ENCODE measurements at places on chromosomes 4 and X.
A peak's percentile ranks its signal among the peaks of the same experiment; 100 is the strongest.

DNA sequence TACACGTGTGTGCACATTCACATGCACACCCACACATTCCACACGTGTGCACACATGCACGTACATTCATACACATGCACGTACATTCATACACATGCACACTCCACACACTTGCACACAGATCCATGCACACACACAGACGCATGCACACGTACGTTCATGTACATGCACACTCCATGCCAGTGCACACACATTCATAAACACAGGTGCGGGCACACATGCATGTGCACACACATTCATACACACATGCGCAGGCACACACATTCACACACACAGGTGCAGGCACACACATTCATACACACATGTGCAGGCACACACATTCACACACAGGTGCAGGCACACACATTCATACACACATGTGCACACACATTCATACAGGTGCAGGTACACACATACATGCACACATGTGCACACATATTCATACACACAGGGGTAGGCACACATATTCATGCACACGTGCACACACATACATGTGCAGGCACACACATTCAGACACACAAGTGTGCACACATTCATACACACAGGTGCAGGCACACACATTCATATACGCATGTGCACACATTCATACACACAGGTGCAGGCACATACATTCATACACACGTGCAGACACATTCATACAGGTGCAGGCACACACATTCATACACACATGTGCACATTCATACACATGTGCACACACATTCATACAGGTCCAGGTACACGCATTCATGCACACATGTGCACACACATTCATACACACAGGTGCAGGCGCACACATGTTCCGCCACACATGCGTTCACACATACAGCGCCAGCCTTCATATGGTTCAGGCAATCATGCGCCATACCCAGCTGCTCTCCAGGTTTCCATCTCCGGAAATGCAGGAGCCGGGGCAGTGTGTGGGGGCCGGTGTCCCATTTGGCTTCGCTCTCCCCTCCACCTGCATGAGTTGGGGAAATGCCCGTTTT, 124.8 kb downstream of the HMX1 start:
- DNase-seq: no peak

- DNase-seq: no peak
These were observed 9.2 kb upstream of the GPC3 start for GRCh38 chrX:133994576-133994975.

GRCh38 chr4:36676139-36677050, 395.0 kb downstream of the DTHD1 start:
- no peak for DNase-seq

DNA sequence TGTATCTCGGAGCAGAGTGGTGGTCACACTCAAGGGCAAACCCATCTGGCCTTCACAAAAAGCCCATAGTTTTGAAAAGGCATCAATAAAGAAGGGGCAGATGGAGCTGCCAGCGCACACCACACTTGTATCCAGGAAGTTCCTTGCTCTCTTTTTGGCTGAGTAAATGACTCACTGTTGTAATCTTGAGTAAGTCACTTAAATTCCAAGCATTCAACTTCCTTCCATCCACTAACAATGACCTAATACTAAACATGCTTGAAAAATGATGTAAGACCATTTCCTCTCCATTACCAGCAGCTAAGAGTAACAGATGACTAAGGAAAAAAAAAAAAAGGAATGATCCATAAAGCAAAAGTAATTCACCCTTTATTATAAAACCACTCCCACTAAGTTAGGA, 32.4 kb upstream of the MYOZ2 start:
- DNase-seq: no peak

DNA sequence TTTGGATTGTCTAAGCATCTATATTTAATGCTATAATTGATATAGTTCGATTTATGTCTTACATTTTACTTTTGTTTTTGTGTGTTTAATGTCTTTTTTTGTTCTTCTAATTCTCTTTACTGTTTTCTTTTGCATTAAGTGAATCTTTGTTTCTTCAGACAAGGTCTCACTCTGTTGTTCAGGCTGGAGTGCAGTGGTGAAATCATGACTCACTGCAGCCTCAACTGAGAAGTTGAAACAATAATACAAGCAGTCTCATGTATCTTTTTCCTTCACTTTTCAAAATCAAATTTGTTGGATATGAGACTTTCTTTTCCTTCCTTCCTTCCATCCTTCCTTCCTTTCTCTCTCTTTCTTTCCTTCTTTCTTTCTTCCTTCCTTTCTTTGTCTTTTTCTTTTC, 1401.6 kb downstream of the ADGRL3 start:
- DNase-seq: no peak

GRCh38 chr4:95637043-95637600, 88.3 kb upstream of the UNC5C start:
- DNase-seq: peak; percentile 66

DNA sequence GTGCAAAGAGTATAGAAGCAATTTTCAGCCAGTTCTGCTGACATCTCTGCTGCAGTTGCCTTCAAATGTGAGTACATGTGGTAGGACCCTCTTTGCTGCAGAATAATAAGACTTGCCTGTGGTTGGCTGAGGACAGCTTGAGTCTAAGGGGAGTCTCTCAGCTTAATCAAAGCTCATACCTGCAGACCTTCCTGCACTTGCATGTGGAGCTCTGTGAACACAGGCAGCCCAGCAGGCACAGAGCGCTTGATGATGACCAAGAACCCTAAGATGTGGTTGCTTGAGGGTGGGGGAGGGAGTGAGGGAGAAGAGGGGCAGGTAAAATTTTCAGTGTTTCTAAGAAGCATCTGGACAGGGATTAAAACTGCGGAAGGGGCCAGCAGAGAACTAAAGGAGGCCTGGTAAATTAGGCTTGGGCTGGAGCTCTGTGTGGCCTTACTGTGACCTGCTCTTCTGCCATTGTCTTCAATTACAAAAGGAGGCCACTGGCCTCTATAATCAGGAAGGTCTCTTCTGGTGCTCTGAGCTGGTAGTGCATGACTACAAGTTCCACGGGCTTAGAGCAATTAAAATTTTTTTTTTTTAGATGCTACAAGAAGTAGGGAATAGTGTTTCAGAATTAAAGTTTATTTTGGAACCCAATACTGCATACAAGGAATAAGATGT, 59.9 kb upstream of the CHRNA9 start:
- DNase-seq: no peak

- DNase-seq: no peak
These were observed 67.8 kb downstream of the GATB start for GRCh38 chr4:151692821-151693673.

GRCh38 chr4:172688534-172688933, 480.1 kb upstream of the GALNT7 start:
- peak; percentile 31 for DNase-seq

DNA sequence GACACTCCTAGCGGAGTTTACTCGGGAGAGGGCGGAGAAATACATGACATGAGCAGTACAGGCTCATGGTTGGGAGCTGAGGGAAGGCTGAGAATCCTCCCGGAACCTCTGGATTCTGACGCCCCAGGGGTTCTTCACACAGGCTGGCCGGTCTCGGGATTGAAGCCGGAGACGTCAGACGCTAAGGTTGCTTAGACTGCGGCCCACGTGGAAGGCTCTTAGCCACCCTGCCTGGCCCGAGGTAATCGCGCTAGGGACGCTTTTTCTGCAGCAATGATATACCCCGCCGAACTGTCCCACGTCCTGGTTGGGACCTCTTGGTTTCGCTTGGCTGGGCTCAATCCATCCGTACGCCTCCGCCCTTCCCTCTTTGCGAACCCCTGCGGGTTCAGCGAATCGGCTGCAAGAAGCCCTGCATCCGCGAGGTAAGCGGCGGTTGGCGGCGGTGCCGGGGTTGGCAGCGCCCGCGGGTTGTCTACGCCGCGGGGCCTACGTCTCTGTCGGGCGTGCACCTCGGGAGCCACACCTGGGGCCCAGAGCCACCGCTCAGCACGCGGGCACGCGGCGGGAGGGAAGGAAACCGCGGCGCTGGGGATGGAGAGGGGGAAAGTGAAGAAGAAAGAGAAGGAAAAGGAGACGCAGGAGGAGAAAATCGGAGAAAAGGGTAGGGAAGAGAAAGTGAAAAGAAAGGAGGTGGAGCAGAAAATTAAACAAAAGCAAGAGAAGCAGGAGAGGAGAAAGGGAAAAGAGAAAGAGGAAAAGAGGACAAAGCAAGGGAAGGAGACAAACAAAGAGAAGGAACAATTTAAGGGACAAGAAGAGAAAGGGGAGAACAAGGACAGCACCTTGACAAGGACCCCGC, at the start of gene ARL9:
Gene ARL9, plus strand, starts transcription at position 523 of the 862 bp plus-strand sequence. Its CDS starts 72 bp downstream, at position 595.
- peak; percentile 66 for DNase-seq

DNA sequence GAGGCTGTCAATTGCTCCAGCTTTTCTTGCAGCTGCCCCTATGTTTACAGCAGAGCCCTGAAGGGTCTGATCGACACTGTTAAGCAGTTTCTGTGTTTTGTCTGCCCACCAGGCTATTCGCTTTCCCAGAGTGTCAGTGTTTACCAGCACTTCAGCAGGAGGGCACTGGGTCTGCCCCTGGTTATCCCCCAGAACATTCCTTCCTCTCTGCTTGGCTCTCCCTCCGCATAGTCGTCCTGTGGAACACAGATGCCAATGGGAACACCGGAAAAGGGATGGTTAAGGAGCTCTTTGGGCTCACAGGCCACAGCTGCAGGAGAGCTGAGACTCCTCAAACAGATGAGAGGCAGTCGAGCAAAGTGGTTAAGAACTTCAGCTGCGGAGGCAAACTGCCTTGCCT, 71.3 kb upstream of the FBXW7 start:
- DNase-seq: no peak

DNA sequence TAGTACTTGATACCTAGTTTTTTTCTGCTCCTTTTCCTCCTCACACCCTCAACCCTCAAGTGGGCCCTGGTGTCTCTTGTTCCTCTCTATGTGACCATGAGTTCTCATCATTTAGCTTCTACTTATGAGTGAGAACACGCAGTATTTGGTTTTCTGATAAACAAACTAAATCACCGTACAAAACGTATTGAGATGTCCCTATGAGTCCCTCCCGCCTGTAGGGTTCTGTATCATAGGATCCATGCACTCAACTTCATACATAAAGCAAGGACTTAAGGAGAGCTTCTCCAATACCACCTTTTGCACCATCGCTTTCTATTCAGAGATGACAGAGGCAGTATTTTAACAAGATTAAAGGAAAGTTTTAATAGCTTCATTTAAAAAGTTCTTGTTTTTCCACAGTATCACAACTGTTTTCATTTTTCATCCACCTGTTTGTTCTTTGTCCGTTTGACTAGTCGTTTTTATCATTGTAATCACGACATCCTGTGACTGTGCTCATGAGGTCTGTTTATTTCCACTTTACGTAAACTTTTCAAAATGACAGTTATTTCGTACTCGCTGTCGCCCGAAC, 457 bp upstream of the RAB9A start:
- DNase-seq: no peak

DNA sequence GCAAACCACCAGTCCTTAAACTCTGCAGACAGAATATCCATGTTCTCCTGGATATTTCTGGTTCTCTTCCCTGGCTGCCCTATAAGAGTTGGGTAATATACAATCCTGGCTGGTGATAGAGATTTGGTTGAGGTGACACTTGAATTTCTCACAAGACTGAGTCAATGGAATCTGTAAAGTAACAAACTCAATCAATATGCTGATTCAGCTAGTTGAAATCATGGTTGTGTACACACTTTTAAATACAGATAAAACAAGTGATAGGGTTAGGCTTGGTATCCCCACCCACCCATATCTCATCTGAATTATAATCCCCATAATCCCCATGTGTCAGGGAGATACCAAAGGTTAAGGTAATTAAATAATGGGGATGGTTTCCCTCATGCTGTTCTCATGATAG, 349.2 kb upstream of the MAD2L1 start:
- DNase-seq: no peak

DNA sequence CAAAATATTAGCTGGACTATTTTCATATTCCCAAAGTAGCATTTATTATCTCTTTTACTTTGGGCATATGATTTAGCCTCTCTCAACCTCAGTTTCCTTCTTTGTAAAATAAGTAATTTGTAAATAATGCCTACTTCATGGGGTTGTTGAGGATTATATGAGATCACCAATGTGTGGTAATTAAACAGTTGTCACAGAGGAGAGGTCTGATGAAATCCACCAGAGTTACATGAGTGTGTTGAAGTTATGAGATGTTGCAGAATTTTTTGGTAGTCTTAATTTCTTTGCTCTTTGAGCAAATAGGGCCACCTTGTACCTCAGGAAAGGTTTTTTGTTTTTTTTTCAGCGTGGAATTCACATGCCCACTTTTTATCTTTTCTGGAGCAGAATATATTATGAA, 1.4 kb downstream of the COX7B start:
- no peak for DNase-seq

DNA sequence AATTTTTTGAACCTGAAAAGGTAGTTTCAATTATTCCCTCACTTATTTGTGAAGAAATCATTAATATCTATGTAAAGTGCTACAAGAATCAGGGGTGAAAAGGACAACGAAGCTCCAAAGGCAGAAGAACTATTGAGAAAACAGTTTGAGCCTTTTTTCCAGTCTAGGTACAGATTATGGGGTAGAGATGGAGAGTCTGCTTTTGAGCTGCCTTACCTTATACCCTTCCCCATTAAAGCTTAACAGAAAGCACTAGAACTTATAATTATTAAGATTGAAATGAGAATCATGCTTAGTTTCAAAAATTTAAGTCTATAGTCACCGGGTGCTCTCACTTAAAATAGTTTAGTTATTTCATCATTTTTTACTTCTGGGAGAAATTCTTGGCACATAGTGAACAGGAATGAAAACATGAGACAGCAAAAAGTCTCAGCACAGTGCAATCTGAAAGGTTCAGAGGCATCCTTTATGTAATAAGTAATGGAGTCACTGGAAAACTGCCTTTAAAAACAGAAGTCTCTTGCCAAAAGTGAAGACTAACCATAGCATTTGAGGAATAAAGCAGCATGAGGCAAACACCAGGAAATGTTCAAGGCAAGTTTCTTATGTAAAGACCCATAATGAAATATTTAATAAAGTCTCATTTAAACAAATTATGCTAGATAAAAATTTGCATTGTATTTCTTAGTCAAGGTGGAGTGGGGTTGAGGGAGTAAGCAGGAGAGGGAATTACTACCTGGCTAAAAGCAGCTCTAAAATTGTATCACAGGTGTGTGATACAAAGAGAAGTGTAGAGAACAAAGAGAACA, 5.1 kb upstream of the DCLK2 start:
- no peak for DNase-seq

DNA sequence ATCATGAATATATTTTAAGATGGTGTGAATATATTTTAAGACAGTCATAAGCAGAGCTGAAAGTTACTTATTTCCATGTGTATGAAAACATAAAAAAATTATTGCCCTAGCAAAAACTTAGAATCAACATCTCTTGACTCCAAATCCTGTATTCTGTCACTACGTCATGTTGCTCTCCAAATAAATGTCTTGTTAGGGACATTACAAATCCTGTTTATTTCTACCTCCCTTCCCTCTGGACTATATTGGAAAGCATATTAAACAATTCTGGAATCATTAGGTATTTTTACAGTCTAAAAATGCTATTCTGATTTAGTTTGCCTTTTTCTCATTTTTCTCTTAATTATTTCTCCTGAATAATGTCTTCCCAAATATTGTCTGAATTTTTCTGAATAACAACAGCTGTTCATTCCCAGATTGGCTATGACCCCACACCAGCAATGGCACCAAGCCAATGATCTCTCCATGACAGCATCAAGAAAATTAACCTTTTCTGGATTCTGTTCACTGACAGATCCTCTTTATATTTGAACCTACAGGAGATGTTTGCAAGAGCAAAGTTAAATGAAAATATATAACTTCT, 523.1 kb downstream of the IQCM start:
- DNase-seq: no peak

GRCh38 chr4:76280488-76281441, 25.8 kb upstream of the STBD1 start:
- DNase-seq: no peak
